Spinal cord (tissue), 10 donors: ENCODE measurements at places on chromosomes 2 and 18.

- peaks cover 6% of the 10 kb centered on the region for H3K4me1 ChIP-seq
- H3K36me3 ChIP-seq: no peaks in the 10 kb centered on the region
- H3K4me3 ChIP-seq: no peak overlapping the region
- DNase-seq: no peak
- no peaks in the 10 kb centered on the region for H3K27me3 ChIP-seq
Measured at GRCh38 chr2:59572227-59572626, 981.2 kb downstream of the BCL11A start.

DNA sequence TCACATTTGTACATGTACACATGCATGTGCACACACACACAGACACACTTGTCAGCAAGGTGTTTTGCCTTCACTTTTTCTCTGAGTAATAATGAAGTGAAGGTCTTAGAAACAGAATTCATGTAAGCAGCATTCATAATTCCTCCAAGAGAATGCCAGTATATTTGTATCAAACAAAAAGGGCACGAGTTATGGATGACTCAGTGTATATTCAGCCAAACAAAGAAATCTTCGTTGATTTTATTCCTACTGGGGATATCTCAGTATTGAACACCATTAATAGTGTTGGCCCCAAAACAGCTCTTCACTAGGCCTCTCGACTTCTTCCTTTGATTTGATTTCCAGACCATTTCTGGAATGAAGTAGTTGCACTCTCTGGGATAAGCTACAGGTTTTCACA lies 125.3 kb downstream of the PIK3C3 start:
- H3K27me3 ChIP-seq: no peaks in the 10 kb centered on the region
- no peaks in the 10 kb centered on the region for H3K36me3 ChIP-seq
- no peak for DNase-seq

- H3K4me3 ChIP-seq: no peak overlapping the region
- H3K36me3 ChIP-seq: no peaks in the 10 kb centered on the region
- H3K27ac ChIP-seq: peak overlapping the region; percentile 1
- DNase-seq: peak; percentile 30
- no peaks in the 10 kb centered on the region for H3K27me3 ChIP-seq
- peaks cover 8% of the 10 kb centered on the region for H3K4me1 ChIP-seq
Measured at GRCh38 chr2:169839954-169840746, 12.9 kb downstream of the UBR3 start.

DNA sequence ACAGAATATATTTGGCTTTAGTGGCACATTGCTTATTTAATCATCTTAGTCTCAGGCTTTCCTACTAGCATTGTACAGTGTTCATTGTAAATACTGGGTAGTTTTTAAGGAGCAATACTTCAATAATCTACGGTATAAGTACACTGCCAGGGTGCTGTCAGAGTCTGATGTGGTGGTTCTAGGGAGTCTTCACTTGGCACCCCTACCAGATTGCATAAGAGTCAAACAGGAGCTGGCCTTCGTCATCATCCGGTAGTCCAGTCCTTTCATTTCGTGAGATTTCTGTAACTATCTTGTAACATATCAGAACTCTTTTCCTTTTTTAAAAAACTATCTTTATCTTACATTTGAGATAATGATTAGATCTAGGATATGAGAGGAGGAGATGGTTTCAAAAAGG lies 91.1 kb downstream of the ZNF532 start:
- no peak overlapping the region for H3K4me3 ChIP-seq
- no peak overlapping the region for H3K27ac ChIP-seq
- H3K36me3 ChIP-seq: peaks cover 17% of the 10 kb centered on the region
- H3K4me1 ChIP-seq: no peaks in the 10 kb centered on the region

DNA sequence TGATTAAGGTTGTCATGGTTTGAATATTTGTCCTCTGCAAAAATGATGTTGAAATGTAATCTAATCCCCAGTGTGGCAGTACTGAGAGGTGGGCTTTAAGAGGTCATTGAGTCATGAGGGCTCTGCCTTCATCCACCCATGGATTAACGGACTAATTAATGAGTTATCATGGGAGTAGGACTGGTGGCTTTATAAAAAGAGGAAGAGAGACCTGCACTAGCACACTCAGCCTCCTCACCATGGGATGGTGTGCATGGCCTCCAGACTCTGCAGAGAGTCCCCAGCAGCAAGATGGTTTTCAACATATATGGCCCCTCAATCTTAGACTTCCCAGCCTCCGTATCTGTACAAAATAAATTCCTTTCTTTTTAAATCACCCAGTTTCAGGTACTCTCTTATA lies 41.0 kb downstream of the DTNB start:
- no peak for DNase-seq
- no peak overlapping the region for H3K27ac ChIP-seq
- H3K27me3 ChIP-seq: no peaks in the 10 kb centered on the region
- no peaks in the 10 kb centered on the region for H3K4me1 ChIP-seq
- no peak overlapping the region for H3K4me3 ChIP-seq

GRCh38 chr2:158681816-158682215 lies 113.3 kb upstream of the DAPL1 start:
- H3K27me3 ChIP-seq: no peaks in the 10 kb centered on the region
- H3K36me3 ChIP-seq: peaks cover 3% of the 10 kb centered on the region
- DNase-seq: no peak
- H3K4me3 ChIP-seq: no peak overlapping the region
- peaks cover 21% of the 10 kb centered on the region for H3K4me1 ChIP-seq
- H3K27ac ChIP-seq: no peak overlapping the region

- H3K27me3 ChIP-seq: no peaks in the 10 kb centered on the region
- no peaks in the 10 kb centered on the region for H3K36me3 ChIP-seq
- peaks cover 12% of the 10 kb centered on the region for H3K4me1 ChIP-seq
- H3K4me3 ChIP-seq: no peak overlapping the region
- DNase-seq: no peak
Measured at GRCh38 chr2:216742411-216742810, 47.1 kb upstream of the IGFBP5 start.

DNA sequence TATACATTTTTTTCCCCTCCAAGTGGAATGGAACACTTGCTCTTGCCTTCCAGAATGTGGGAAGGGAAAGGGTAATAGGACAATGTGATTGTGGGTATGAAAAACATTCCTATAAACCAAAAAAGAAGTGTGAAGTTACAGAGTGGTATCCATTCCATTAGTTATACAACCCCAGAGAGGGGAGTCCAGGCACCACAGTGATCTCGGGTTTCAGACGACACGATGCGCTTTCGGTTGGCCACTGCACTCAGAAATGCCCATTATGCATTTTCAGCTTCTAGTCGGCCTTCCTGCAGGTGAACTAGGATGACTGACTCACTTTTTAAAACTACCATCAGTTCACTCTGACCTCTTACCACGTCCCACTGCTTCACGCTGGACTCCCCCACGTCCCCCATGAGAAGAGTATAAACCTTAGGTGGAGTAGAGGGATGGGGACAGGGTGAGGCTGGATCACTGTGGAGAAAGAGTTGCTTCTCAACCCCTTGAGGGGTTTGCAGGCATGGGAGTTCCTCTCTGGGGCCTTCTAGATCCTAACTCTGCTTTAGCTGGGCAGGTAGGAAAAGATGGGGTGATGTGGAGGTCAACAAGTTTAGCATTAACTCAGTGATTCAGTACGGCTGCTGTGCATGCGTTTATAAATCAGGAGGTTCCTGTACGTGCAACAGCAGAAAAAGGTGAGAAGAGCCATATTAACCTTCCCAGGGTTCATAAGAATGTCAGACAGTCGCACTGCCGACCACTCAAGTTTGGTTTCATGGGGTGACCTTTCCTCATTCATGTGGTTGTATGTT lies 50.5 kb downstream of the ZNF532 start:
- H3K4me3 ChIP-seq: no peak overlapping the region
- no peak for DNase-seq
- H3K36me3 ChIP-seq: peaks cover 37% of the 10 kb centered on the region
- H3K27me3 ChIP-seq: no peaks in the 10 kb centered on the region
- H3K4me1 ChIP-seq: peaks cover 19% of the 10 kb centered on the region
- H3K27ac ChIP-seq: peak overlapping the region; percentile 29

DNA sequence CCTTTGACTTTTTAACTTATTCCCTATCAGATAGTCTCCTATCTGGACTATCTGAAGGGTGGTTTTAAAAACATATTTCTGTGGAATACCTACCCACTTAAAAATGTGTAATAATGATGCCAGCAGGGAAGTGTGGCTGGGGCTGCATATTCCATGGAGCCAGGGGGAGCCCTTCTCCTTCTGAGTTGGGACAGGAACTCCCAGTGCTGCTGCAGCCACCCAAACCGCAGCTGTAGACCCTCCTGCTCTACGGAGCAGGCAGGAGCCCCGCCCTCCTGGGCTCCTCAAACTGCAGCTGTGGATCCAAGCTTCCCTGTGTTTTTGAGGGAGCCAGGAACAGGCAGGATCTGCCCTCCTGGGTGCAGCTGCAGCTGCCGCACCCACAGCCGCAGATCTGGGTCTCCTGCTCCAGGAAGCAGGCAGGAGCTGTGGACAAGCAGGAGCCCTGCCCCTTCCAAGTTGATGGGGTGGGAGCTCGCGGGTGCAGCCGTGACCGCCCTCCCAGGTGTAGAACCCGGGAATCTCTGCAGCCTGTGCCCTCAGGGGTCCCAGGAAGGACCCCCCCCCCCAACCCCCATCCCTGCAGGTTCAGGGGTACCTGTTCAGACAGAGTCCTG lies 57.8 kb downstream of the PDK1 start:
- no peak overlapping the region for H3K27ac ChIP-seq
- no peaks in the 10 kb centered on the region for H3K4me1 ChIP-seq
- peaks cover 4% of the 10 kb centered on the region for H3K36me3 ChIP-seq
- no peaks in the 10 kb centered on the region for H3K27me3 ChIP-seq
- no peak for DNase-seq
- H3K4me3 ChIP-seq: no peak overlapping the region

- DNase-seq: no peak
- H3K4me3 ChIP-seq: no peak overlapping the region
- no peaks in the 10 kb centered on the region for H3K27me3 ChIP-seq
- H3K4me1 ChIP-seq: peaks cover 3% of the 10 kb centered on the region
- peaks cover 9% of the 10 kb centered on the region for H3K36me3 ChIP-seq
Measured at GRCh38 chr2:43240766-43241150, 14.4 kb upstream of the ZFP36L2 start.

DNA sequence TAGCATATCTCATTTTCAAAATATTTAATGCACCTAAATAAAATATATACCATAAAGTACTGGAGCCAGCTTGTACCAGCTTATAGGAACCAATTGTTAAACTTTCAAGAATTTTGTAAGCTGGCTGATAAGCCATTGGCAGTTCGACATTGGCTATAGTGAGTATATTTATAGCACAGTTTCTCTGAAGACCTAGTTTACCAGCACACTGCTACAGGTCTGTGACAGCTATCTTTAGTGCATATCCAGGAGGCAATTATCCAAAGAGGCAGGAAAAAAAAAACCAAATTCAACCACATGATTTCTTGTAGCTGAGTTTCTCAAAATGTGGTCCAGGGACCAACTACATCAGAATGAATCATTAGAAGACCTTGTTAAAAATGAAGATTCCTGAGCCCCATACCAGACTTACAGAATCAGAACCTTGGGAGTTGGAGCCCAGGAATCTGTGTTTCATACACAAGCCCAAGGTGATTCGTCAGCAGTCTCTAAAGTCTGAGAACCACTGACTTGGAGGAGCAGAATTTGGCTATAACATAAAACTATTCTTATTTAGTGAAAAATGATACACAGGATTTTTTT lies 279.0 kb upstream of the NRP2 start:
- H3K27ac ChIP-seq: no peak overlapping the region
- H3K4me3 ChIP-seq: no peak overlapping the region
- DNase-seq: no peak
- H3K36me3 ChIP-seq: no peaks in the 10 kb centered on the region

- H3K4me3 ChIP-seq: no peak overlapping the region
- DNase-seq: no peak
- H3K36me3 ChIP-seq: no peaks in the 10 kb centered on the region
- H3K27ac ChIP-seq: no peak overlapping the region
- H3K27me3 ChIP-seq: no peaks in the 10 kb centered on the region
- H3K4me1 ChIP-seq: peaks cover 9% of the 10 kb centered on the region
Measured at GRCh38 chr2:113176696-113177355, 3.1 kb downstream of the PSD4 start.

GRCh38 chr18:34631093-34631966 lies 78.8 kb upstream of the DTNA start:
- H3K27ac ChIP-seq: no peak overlapping the region
- no peak for DNase-seq
- no peak overlapping the region for H3K4me3 ChIP-seq
- H3K27me3 ChIP-seq: no peaks in the 10 kb centered on the region

DNA sequence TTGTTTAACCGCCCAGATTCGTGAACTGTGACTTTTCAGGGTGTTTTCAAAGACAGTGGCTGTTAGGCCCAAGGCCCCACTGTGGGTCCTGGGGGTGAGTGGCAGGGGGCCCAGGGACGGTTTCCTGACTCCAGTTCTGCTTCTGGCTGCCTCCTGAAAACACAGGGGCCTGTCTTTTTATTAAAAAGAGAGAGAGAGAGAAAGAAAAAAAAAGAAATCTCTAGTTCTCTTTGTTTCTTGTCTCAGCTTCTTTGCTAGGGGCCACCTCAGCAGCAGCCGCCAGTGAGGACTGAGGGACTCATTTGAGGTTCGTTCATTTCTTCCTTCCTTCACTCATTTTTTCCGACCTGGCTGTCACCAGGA lies 15.4 kb upstream of the E2F6 start:
- no peak overlapping the region for H3K27ac ChIP-seq
- no peak overlapping the region for H3K4me3 ChIP-seq
- peaks cover 27% of the 10 kb centered on the region for H3K4me1 ChIP-seq
- peaks cover 21% of the 10 kb centered on the region for H3K27me3 ChIP-seq
- no peaks in the 10 kb centered on the region for H3K36me3 ChIP-seq

DNA sequence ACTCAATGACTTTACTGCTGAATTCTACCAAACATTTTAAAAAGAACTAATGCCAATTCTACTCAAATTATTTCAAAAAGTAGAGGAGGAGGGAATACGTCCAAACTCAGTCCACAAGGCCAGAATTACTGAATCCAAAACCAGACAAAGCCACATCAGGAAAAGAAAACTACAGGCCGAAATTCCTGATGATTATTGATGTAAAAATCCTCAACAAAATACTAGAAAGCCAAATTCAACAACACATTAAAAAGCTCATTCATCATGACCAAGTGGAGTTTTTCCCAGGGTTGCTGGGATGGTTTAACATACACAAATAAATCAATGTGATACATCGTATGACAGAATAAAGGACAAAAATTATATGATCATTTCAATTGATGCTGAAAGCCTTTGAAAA lies 103.9 kb upstream of the UBE2E3 start:
- no peak overlapping the region for H3K4me3 ChIP-seq
- H3K36me3 ChIP-seq: no peaks in the 10 kb centered on the region
- no peak for DNase-seq
- H3K4me1 ChIP-seq: no peaks in the 10 kb centered on the region
- H3K27ac ChIP-seq: no peak overlapping the region
